ENCODE measurements at places on chromosomes 3 and 15. TPM values are rescaled to one million over a fixed set of nuclear protein-coding genes. Genes with fewer than 3 reads are reported as not detected.

Gene DNAH12
- polyA plus RNA-seq: 0.02 TPM

Gene C3orf49
- not detected for polyA plus RNA-seq

Gene TMC3
- not detected for polyA plus RNA-seq

Gene SERF2
- 2,655 TPM for polyA plus RNA-seq

Gene TNNC1
- polyA plus RNA-seq: 4.6 TPM

Gene ECE2
- polyA plus RNA-seq: not detected

Gene PLCH1
- not detected for polyA plus RNA-seq

Gene ACP3
- 0.53 TPM for polyA plus RNA-seq

Data from IMR-90 (cell line).